ENCODE measurements at places on chromosomes 7 and 10.

DNA sequence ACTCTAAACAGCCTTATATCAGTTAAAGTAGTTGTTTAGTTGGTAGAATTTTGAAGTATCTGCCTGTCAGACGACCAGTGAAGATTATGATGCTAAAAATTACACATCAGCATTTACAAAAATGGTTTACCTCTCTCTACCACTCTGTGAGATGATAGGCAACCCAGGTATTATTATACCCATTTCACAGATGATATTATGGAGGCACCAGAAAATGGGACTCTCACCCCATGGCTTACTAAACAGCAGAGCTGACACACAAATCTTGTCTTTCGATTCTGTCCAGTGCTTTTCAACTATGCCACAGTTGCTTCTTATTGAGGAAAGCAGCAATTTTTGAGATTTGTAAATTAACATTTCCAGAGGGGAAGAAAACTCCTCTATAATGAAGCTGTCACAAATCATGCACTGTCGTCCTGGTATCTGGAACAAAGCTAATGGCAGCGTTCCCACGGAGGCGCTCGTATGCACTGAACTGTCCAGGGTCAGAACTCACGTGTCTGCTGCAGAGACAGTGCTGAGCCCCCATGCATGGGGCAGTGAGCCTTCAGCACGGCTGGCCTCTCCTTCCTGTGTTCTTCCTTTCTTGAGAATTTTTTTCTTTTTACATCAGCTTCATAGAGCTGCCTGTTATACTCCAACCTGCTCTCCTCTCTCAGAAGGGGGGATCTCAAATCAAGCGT, 381.1 kb downstream of the SDK1 start:
- no peak for DNase-seq

- DNase-seq, result no peak
Observed at GRCh38 chr10:60185421-60185820, 204.3 kb downstream of the ANK3 start.

- no peak for DNase-seq
Observed at GRCh38 chr10:44334091-44334490, 50.8 kb downstream of the CXCL12 start.

DNA sequence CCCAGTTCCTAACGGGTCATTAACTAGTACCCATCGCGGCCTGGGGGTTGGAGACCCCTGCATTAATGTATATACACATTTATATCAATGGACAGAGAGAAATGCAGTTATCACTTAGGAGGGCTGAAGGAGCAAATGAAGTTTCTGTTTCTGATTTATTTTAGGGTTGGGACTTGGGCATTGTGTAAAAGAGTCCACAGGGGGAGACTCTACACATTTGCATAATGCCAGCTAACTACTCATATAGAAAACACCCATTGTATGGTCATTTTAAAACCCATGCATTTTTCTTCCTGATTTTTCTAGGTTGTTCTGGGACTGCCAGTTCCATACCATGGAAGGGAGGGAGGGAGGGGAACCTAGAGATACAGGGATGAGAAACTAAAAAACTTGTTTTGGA, 23.5 kb downstream of the BCCIP start:
- DNase-seq, result no peak

DNA sequence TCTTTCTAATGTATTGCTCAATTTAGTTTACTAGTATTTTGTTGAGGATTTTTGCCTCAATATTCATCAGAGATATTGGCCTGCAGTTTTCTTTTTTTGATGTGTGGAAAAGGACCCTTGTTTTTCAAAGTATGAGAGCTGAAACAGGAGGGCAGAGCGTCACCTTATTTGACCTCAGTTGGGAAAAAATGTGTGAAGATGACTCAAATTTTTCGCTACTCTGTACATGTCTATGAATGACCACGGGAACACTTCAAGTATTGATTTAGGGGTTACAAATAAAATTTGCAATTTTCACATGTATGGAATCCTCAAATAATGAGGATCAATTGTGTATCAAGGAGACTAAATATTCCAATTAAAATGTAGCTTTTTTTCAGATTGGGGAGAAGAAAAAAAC, 103.1 kb downstream of the ZFAND4 start:
- DNase-seq, result no peak

DNA sequence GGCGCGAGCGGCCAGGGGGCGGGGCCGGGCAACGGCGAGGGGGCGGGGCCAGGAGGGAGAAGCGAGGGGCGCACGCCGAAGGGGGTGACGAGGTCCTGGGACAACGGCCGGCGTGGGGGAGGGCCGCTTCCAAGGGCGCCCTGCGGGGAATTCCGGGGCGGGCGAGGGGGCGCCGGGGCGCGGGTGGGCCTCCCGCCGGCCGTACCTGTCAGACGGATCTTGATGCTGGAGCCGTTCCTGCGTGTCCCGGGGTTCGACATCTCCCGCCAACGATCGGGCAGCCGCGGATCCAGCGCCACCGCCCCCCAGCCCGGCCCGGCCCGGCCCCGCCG, 421 bp downstream of the SMURF1 start:
- DNase-seq, result no peak

- no peak for DNase-seq
Observed at GRCh38 chr7:23864973-23865372, 155.0 kb downstream of the STK31 start.

DNA sequence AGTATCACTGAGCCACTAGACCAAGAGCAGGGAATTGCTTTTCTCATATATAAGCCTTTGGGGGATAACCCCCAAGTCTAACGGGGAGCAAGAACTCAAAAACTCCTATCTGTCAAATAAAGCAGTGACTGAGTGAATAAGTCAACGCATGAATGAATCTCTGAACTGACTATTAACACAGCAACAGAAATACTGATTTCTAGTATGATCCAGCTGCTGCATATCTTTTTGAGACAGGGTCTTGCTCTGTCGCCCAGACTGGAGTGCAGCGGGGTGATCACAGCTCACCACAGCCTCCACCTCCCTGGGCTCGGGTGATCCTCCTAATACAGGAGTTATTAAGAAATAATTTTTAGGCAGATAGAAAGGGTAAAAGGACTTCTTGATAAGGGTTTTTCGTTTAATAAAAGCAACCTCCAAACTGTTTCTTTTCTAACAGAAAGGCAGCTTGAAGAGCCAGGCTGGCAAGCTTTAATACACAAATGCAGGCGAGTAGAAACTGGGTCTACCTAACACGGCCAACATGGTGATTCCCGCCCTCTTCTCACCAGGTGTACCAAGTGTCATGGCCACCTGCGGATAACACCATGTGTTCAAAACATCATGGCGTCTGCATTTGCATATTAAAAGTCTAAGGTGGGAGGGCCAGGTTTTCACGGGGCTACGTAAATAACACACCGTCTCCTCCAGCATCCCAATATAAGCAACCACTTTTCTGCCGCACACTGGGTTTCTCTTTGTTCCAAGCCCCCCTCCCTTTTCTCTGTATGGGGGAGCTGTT, 631.9 kb downstream of the PARD3 start:
- no peak for DNase-seq

DNA sequence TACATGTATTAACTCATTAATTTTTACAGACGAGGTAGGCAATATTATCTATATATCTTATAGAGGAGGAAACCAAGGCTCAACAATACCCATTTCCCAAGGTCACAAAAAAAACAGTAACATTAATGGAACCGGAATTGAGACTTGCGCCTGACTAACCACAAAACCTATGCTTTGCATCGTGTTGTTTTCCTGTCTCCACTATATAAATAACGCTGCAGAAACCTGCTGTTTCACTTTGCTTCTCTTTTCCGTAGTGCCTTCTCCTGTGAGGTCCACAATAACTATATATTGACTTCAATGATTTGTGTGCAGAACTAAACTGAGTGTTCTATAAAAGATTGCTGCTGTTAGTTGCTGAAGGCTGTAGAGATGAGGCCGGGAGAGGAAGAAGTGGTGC, 97.7 kb upstream of the RPA3 start:
- DNase-seq, result no peak

- no peak for DNase-seq
Observed at GRCh38 chr7:39069896-39070881, 92.5 kb downstream of the POU6F2 start.

DNA sequence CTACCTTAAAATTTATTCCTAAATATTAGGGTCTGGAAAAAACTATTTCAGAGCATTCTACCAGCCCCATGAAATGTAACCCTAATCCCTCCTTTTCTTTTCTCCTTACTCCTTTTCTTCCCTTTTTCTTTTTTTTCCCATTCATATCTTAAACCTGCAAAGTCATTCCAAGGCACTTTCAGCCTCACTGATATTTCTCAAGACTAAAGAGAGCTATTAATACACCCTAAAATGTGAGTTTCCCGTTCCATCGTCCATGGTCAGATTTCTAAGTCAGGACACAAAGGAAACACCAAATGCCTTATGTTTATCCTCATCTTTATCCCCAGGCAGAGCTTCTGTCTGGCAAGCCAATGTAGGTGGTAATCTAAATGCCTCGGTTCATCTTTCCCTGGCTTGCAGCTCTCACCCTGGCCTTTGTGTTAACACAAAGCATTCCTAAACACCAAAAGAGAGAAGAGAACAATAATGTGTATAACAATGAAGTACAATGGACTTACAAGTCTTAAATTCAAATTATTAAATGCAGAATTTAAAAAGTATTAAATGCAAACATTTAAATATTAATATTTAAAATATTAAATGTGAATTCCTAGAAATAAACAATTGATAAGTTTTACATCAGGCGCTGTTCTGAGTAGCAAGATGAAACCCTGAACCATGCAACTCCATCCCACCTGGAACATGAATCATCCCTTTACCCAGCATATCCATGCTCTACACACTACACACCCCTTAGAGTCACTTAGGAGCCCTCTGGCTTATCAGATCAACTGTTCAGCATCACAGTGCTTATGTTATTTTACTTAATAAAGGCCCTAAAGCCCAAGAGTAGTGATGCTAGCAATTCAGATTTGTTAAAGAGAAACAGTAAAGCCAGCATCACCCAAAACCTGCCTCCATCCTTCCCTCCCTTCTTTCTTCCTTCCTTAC, 26.8 kb downstream of the MICU1 start:
- no peak for DNase-seq

DNA sequence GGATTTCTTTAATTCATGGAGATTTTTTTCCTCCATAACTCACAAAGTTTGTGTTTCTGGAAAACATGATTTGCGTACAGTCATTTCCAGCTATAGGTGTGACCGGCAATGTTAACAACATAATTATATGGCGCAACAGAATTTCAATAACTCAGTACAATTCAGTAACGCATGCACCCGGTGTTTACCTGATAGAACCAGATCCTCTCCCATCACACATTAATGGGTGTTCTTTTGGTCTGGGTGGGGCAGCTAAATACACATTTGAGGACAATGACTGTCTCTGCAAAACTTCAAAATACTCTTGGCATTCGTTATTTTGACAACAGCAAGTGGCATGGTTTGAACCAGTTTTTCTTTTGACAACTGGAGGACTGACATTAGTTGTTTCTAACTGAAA, 102.3 kb downstream of the KLF6 start:
- DNase-seq, result no peak

GRCh38 chr10:7337431-7338171, 73.2 kb downstream of the SFMBT2 start:
- no peak for DNase-seq

GRCh38 chr10:133199992-133200611, 29.9 kb upstream of the UTF1 start:
- no peak for DNase-seq

DNA sequence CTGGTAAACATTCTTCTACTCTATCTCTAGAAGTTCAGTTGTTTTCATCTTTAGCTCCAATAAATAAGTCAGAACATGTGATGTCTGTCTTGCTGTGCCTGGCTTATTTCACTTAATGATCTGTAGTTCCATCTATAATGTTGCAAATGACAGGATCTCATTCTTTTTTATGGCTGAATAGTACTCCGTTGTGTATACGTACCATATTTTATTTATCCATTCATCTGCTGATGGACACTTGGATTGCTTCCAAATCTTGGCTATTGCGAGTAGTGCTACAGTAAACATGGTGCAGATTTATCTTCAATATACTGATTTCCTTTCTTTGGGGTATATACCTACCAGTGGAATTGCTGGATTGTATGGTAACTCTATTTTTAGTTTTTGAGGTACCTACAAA, 124.4 kb downstream of the ZNF33B start:
- DNase-seq, result no peak

DNA sequence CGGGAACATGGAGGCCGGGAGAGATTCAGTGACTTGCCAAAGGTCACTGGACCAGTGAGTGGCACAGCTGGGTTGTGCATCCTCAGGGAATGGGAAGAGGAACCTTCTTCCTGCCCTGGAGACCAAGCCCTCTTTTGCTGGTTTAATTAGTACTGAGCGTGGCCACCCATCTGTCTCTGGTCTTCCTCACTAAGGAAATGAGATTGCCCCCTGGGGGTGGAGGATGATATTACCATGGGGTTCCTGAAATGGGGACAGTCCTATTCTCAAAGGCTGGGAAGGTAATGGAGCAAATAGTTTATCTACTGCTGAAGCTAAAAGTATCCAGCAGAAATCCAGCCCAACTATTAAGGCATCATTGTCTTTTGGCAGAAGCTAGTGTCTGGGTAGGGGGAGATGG, 98.6 kb upstream of the FGFR2 start:
- no peak for DNase-seq

DNA sequence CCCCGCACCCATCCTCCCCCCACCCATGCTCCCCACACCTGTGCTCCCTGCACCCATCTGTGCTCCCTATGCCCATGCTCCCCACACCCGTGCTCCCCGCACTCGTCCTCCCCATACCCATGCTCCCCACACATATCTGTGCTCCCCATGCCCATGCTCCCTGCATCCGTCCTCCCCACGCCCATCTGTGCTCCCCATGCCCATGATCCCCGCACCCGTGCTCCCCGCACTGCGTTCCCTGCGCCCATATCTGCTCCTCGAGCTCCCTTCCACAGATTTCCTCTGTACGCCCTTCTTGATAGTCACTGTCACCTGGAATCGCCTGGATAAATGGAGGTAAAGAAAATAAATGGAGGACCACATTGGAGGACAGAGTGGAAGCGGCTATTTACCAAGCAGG, 9.9 kb downstream of the DIP2C start:
- no peak for DNase-seq

DNA sequence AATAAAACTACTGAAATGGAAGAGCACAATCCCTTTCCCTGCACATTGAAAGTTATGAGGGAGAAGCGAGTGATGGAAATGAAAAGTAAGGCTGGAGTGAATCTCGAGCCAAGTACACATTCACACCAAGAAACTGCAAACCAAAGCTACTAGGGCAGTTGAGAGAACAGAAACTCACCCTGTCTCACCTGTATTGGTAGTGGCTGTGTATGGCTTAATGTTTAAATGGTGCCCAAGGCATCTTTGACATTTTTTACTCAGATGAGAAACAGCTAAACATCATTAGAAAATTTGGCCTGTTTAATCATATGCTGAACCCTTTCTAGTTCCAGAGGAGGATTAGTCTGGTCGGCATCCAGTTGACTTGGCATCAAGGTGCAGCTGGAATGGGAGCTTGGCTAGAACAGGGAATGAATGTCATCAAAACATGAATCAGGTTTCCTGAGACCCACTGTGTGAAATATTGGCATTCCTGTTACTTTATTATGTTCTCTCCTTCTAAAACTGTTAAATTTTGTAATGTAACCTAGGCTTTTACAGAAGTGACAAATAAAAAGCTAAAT, 840.8 kb downstream of the GRM8 start:
- no peak for DNase-seq
